Endodermal cell (in vitro differentiated cells): ENCODE measurements at places on chromosomes 5 and 9.

DNA sequence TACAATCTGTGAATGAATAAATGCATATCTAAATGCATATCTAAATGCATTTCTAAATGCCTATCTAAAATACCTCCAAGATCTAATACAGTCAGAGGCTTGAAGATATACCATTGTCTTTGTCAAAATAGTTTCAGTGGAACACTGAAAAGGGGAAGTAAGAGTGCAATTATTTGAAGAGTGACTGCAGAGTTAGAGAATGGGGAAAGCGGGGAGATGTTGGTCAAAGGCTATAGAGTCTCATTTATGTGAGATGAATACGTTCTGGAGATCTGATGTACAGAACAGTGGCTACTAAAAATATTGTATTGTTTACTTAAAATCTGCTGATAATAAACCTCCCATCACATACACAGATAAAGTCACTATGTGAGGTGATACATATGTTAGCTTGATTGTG, 1126.2 kb upstream of the CDH9 start:
- no peak overlapping the region for H3K27ac ChIP-seq
- no peaks in the 10 kb centered on the region for H3K36me3 ChIP-seq
- no peak overlapping the region for H3K4me3 ChIP-seq
- H3K27me3 ChIP-seq, result no peaks in the 10 kb centered on the region
- no peak for DNase-seq

GRCh38 chr9:18847576-18848275, 185.3 kb downstream of the SAXO1 start:
- H3K4me3 ChIP-seq, result no peak overlapping the region
- H3K27ac ChIP-seq, result no peak overlapping the region
- no peaks in the 10 kb centered on the region for H3K27me3 ChIP-seq
- H3K36me3 ChIP-seq, result no peaks in the 10 kb centered on the region
- H3K4me1 ChIP-seq, result no peaks in the 10 kb centered on the region

GRCh38 chr5:141800617-141801016, 77.6 kb downstream of the PCDH1 start:
- peaks cover 11% of the 10 kb centered on the region for H3K4me1 ChIP-seq
- H3K36me3 ChIP-seq, result no peaks in the 10 kb centered on the region
- no peak overlapping the region for H3K4me3 ChIP-seq
- DNase-seq, result no peak

DNA sequence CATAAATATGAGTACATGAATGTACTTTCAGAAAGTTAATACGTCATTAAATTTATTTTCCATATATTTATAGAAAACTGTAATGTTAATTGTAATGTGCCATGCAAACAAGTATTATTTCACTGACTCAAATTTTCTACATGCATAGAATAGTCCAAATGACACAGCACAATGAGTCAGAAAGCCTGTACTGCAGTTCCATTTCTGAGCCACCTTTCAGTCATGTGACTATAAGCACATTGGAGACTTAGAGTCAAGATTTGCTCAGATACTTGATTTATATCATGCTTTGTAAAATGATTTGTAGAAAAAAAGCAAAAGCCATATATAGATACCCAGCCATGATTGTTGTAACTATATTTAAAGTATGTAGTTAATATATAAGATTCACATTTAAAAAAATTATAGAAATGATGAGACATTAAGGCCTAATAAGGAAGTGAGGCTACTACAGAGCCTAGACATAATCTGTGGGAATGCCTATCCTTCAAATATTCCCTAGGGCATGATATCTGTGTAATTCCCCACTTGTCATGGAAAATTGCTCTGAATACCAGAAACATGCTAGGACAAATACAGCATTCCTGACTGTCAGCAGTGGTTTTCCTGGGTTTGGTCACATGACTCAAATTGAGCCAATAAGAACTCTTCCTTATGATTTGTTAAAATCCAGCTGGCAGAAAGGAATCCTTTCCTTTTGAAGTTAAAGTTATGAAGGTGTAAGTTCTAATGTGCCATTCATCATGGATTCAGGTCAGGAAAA, 50.0 kb downstream of the PTPRD start:
- H3K36me3 ChIP-seq, result no peaks in the 10 kb centered on the region
- no peaks in the 10 kb centered on the region for H3K27me3 ChIP-seq
- no peak overlapping the region for H3K4me3 ChIP-seq
- DNase-seq, result no peak
- no peak overlapping the region for H3K27ac ChIP-seq
- H3K4me1 ChIP-seq, result no peaks in the 10 kb centered on the region

- H3K4me1 ChIP-seq, result no peaks in the 10 kb centered on the region
- no peak overlapping the region for H3K27ac ChIP-seq
- peaks cover 8% of the 10 kb centered on the region for H3K36me3 ChIP-seq
- DNase-seq, result no peak
- no peak overlapping the region for H3K4me3 ChIP-seq
Measured at GRCh38 chr5:77423022-77423750, 68.9 kb downstream of the WDR41 start.

GRCh38 chr9:97564291-97565175, 63.1 kb downstream of the TMOD1 start:
- H3K27ac ChIP-seq, result no peak overlapping the region
- no peaks in the 10 kb centered on the region for H3K4me1 ChIP-seq
- DNase-seq, result peak; percentile 39
- H3K36me3 ChIP-seq, result no peaks in the 10 kb centered on the region
- H3K4me3 ChIP-seq, result no peak overlapping the region

DNA sequence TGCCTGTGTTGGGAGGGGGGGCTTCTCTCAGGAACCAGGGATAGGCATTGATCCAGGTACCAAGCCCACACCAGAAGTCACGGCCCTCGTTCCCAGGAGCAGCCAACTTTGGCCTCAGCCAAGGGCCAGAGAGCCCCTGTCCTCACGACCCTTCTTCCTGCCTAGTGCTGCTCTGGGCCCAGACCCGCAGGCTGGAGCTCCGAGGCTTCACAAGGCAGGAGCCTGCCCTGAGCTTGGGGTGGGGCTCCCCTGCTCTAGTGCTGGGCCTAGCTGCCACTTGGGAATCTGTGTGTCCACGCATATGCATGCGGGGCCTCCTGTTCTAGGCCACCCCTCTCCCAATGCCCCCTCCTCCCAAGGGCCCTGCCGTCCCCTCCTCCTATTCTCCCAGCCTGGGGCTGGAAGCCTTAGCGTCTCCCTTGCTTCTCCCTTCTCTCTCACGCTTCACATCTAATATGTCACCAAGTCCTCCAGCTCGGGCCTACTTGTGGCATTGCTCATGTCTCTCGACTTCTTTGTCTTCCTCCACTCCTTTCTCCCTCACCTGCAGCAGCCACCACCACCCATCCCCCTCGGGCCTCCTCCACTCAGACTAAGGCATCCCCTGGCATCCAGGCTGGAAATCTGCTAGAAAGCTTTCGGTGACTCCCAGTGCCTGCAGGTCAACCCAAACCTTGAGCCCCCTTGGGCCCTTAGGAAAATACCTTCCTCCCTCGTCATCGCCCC, 3.4 kb downstream of the UNC5A start:
- H3K4me3 ChIP-seq, result no peak overlapping the region
- no peaks in the 10 kb centered on the region for H3K36me3 ChIP-seq
- H3K27me3 ChIP-seq, result peaks cover 84% of the 10 kb centered on the region

DNA sequence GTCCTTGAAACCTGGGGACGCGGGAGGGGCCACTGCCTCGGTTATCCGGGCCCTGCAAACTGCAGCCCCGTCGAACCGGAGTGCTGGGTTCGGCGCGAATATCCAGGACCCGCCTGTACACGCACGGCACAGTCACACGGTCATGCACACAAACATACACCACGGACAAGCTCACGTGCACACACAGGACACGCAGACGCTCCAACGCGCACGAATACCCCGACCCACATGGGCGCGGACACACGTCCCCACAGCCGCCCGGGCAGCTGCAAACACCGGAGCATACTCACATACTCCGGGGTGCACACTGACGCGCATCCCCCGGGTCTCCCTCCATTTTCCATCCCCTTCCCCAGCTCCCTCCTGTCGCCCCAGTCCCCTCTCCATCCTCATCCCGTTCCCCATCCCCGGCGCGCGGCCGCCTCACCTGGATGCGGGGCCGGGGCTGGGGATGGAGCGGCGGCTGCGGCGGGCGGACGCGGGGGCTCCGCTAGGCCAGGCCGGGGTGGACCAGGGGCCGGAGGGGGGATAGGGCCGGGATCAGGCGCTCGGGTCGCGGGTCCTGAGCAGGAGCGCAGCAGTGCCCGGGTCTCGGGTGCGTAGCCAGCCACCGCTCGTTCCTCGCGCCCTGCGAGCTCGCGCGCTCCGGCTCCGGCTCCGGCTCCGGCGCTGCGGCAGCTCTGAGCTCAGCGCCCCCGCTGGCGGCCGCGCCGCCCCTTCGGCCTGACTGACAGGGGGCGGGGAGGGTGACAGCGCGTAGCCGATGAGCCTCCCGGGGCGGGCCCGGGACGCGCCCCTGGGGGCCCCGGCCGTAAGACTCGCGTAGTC, at the start of the genes EIF4E1B and SNCB:
Gene EIF4E1B (plus strand): TSS at position 823 of the 828 bp plus-strand sequence. CDS start 12,113 bp downstream, outside the sequence.
Gene SNCB (minus strand): TSS at position 682 of the 828 bp plus-strand sequence. CDS start 880 bp downstream, outside the sequence.
- no peaks in the 10 kb centered on the region for H3K4me1 ChIP-seq
- peak within 1 kb of the TSS; percentile 74 for H3K4me3 ChIP-seq
- H3K27me3 ChIP-seq, result peaks cover 67% of the 10 kb centered on the region
- DNase-seq, result peak; percentile 87
- H3K27ac ChIP-seq, result no peak within 1 kb of the TSS

- H3K27me3 ChIP-seq, result no peaks in the 10 kb centered on the region
- H3K4me1 ChIP-seq, result peaks cover 4% of the 10 kb centered on the region
- no peaks in the 10 kb centered on the region for H3K36me3 ChIP-seq
- no peak for DNase-seq
- H3K27ac ChIP-seq, result no peak overlapping the region
Measured at GRCh38 chr9:83469722-83470121, 68.5 kb downstream of the FRMD3 start.

DNA sequence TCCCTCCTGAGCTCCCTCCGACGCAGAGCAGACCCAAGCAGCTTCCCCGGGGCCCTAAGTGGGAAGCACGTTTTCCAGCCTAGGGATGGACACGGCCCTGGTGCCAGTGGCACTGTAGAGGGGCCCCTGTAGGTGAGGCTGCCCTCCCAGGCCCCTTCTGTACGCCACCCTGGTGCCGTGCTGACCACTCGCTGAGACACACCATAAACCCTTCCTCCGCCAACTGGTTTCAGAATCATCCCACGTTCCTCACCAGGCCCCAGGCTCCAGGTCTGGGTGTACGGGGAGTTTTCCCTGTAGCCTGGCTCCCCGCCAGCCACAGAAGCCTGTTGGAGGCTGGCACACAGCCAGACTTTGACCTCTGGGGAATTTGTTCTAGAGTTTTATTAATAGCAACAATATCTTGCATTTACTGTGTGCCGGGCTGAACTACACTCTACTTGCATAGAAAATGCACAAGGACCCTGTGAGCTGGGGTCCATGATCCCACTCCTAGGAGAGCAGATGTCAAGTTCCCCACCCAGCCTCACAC, 18.2 kb upstream of the WDR38 start:
- no peak overlapping the region for H3K27ac ChIP-seq
- H3K27me3 ChIP-seq, result no peaks in the 10 kb centered on the region
- H3K4me3 ChIP-seq, result no peak overlapping the region
- no peak for DNase-seq
- H3K4me1 ChIP-seq, result peaks cover 3% of the 10 kb centered on the region

DNA sequence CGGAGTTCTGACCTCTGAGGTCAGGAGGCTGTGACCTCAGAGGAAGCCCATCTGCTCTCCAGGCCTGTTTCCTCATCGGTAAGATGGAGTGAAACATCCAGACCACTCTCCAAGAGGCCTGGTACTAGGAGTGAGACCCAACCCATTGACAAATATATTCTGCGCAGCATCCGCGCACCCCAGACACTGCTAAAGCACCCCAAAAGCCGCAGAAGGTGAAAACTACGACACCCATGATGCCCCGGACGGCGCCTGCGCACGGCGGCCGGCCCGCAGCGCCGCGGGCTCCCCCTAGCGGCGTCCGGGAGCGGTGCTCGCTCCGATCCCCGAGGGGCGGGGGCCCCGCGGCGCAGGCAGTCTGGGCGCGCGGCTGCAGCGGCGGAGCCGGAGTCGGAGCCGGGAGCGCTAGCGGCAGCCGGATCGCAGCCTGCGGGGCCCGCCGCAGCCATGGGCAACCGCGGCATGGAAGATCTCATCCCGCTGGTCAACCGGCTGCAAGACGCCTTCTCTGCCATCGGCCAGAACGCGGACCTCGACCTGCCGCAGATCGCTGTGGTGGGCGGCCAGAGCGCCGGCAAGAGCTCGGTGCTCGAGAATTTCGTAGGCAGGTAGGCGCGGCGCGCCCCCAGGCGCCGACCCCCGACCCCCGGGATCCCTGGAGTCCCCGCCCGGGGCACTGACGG, at the start of gene DNM1:
Gene DNM1 (plus strand): TSS at position 356 of the 683 bp plus-strand sequence. CDS start 92 bp downstream, at position 448.
- DNase-seq, result peak; percentile 89
- H3K4me3 ChIP-seq, result peak within 1 kb of the TSS; percentile 83
- peak within 1 kb of the TSS; percentile 44 for H3K27ac ChIP-seq

DNA sequence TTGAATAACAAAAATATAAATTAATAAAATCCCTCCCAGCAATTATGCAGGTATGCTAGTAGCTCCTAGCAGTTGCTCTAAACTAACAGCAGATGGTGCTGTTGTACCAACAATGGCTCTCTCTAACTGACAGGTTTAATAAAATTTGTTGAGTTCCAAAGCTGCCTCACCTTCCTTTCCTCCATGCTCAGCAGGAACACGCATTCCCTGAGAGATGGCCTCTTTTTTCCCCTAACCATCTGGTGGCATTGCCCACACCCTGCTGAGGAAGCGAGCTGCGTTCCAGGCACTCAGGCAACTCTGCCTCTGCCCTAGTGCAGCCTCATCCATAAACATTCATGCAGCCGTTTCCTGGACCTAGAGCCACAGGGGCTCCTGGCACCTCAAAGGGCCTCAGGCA, 106.2 kb downstream of the KLHL3 start:
- no peak overlapping the region for H3K4me3 ChIP-seq
- no peak overlapping the region for H3K27ac ChIP-seq
- peak; percentile 77 for DNase-seq
- peaks cover 3% of the 10 kb centered on the region for H3K4me1 ChIP-seq

GRCh38 chr9:127346584-127346983, 50.4 kb upstream of the SLC2A8 start:
- no peaks in the 10 kb centered on the region for H3K27me3 ChIP-seq
- no peak overlapping the region for H3K27ac ChIP-seq
- no peak for DNase-seq
- no peak overlapping the region for H3K4me3 ChIP-seq

DNA sequence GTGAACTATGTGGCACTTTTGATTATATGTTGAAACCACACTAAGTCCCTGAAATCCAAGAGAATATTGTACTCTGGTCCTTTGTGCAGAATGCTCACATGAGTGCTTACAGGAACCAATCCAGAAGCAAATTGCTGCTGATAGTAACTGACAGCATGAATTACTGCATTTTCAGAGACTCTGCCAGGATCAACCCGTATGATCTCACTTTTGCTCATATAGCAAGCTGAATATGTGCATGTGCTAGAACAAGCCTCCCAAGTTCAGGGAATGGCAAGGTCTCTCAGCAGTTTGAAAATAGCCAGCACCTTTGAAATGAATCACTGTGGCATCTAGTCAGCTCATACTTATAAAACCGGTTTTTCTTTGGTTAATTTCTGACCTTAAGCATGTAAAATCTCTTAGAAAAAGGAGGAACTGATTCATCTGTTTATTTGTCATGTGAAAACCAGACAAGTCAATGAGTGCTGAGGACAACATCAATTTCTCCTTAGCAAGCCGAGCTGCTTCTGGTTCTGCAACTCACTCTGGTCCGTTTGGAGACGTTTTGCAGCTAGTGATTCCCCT, 215.7 kb upstream of the ELL2 start:
- H3K27ac ChIP-seq, result no peak overlapping the region
- H3K4me3 ChIP-seq, result no peak overlapping the region
- no peaks in the 10 kb centered on the region for H3K36me3 ChIP-seq
